ENCODE measurements at places on chromosomes 12 and 14.

GRCh38 chr12:22481547-22482104 lies 62.7 kb downstream of the C2CD5 start:
- H3K36me3 ChIP-seq = peaks cover 15% of the 10 kb centered on the region
- no peaks in the 10 kb centered on the region for H3K4me1 ChIP-seq
- DNase-seq = no peak
- H3K4me3 ChIP-seq = no peak overlapping the region
- no peak overlapping the region for H3K27ac ChIP-seq
- no peaks in the 10 kb centered on the region for H3K27me3 ChIP-seq

DNA sequence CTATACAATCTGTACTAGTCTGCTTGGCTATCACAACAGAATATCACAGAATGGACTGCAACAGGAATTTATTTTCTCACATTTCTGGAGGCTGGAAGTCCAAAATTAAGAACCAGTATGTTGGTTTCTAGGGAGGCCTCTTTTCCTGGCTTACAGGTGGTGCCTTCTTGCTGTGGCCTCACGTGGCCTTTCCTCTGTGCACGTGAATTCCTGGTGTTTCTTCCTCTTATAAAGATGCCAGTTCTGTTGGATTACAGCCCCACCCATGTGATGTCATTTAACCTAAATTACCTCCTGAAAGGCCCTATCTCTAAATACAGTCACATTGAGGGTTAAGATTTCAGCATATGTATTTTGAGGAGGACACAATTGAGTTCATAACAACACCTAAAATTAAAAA lies 32.1 kb upstream of the C2CD5 start:
- H3K36me3 ChIP-seq = no peaks in the 10 kb centered on the region
- no peak overlapping the region for H3K4me3 ChIP-seq
- H3K27me3 ChIP-seq = no peaks in the 10 kb centered on the region
- no peaks in the 10 kb centered on the region for H3K4me1 ChIP-seq
- no peak for DNase-seq

GRCh38 chr14:98822917-98823316 lies 449.1 kb downstream of the BCL11B start:
- peaks cover 4% of the 10 kb centered on the region for H3K27me3 ChIP-seq
- H3K4me1 ChIP-seq = no peaks in the 10 kb centered on the region
- no peak for DNase-seq
- no peak overlapping the region for H3K27ac ChIP-seq
- H3K4me3 ChIP-seq = no peak overlapping the region

GRCh38 chr14:70027785-70028428 lies 148.7 kb downstream of the SMOC1 start:
- no peaks in the 10 kb centered on the region for H3K4me1 ChIP-seq
- no peaks in the 10 kb centered on the region for H3K27me3 ChIP-seq
- no peak overlapping the region for H3K27ac ChIP-seq
- no peaks in the 10 kb centered on the region for H3K36me3 ChIP-seq
- H3K4me3 ChIP-seq = no peak overlapping the region

DNA sequence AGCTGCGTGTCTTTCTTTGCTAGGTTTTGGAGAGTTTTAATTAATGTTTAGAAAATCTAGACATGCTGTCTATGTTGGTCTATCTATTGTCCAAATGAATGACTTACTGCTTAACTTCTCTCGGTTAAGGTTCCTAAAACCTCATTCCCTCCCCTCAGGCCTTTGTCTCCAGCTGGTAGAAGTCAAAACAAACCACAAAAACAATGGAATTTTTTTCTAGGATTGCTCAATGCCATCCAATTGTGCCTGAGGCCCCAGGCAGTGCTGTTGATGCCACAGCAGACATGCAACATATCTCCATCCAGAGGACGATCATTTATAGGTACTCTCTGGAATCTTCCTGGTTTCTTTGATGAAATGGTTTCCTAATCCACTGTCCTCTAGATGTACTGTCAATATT lies 448.2 kb upstream of the TBX3 start:
- no peaks in the 10 kb centered on the region for H3K36me3 ChIP-seq
- peaks cover 14% of the 10 kb centered on the region for H3K4me1 ChIP-seq
- no peak overlapping the region for H3K4me3 ChIP-seq
- no peak overlapping the region for H3K27ac ChIP-seq

DNA sequence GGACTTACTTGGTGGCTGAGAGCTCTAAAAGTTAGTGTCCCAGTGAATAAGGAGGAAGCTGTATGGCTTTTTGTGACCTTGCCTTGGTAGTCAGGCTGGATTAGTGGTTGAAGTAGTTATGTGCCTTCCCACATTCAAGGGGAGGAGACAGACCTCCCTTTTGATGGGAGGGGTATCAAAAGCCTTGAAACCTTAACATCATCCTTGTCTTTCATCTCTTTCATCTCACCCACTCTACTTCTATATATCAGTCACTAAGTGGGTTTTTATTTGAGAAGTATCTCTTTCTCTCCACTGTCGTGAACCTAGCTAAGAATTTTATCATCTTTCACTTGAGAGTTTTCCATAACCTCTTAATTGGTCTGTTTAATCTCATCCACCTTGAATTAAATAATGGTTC lies 15.7 kb downstream of the NUBPL start:
- no peaks in the 10 kb centered on the region for H3K27me3 ChIP-seq
- DNase-seq = no peak
- no peak overlapping the region for H3K4me3 ChIP-seq
- no peaks in the 10 kb centered on the region for H3K36me3 ChIP-seq
- peaks cover 8% of the 10 kb centered on the region for H3K4me1 ChIP-seq

DNA sequence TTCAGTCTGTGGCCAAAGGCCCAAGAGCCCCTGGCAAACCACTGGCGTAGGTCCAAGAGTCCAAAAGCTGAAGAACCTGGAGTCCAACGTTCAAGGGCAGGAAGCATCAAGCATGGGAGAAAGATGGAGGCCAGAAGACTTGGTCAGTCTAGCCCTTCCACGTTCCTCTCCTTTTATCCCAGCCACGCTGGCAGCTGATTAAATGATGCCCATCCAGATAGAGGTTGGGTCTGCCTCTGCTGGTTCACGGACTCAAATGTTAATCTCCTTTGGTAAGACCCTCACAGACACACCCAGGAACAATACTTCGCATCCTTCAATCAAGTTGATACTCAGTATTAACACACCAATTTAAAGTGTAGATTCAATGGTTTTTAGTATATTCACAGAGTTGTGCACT lies 21.1 kb upstream of the OS9 start:
- no peak overlapping the region for H3K4me3 ChIP-seq
- H3K4me1 ChIP-seq = no peaks in the 10 kb centered on the region
- H3K27ac ChIP-seq = no peak overlapping the region
- H3K36me3 ChIP-seq = no peaks in the 10 kb centered on the region

DNA sequence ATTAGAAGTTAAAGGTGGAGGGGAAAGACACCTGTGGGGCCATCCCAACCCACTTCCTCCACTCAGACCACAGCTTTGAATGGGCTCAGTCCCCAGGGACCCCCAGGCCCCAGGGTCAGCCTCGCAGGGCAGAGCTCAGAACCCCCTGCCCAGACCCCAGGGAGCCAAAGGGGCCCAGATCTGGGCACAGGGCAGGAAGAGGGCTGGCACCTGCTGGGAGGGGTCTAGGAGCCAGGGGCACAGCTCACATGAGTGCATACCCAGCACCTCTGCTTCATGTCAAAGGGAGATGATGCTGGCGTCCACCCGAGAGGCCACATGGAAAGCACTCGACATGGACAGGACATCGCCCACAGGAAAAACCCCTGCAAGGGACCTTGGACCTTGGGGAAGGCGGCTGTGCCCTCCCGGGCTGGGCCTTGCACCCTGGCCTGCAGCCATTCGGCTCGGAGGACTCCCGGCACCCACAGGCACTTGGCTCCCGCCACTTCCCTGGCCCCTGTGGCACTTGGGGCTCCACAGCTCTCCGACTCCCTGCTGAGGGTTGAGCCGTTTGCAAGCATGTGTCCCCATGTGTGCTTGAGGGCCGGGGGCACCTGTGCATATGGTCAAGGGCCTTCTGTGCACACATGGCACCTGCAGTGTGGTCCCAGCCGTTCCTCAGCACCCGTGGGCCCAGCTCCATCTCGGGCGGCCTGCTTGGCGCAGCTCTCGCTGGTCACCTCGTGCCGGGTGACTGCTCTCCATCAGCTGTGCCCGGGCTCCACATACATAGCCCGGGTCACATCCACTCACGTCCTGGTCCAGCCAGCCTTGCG lies 7.8 kb upstream of the AMN start:
- no peak for DNase-seq
- H3K4me3 ChIP-seq = no peak overlapping the region
- peaks cover 2% of the 10 kb centered on the region for H3K27me3 ChIP-seq
- no peak overlapping the region for H3K27ac ChIP-seq
- H3K4me1 ChIP-seq = no peaks in the 10 kb centered on the region
- H3K36me3 ChIP-seq = peaks cover 9% of the 10 kb centered on the region

GRCh38 chr12:5656836-5657235 lies 224.9 kb downstream of the NTF3 start:
- no peaks in the 10 kb centered on the region for H3K36me3 ChIP-seq
- no peak overlapping the region for H3K4me3 ChIP-seq
- DNase-seq = no peak

DNA sequence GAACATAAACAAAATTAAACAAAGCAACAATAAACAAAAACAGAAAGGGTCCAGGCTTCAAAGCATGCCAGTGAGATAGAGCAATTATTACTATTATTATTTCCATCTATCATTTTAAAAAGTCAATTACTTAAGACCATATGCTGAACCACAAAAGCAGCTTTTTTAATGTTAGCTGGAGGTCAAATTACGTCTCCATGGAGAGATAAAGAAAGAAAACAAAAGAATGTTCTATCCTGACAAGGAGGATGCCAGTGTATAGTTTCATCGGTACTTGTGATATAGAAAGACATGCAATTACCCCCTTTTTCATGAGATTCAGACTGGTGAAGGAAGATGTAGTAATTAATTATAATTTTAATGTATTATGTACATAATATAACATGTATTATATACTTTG lies 81.6 kb upstream of the DCN start:
- H3K36me3 ChIP-seq = no peaks in the 10 kb centered on the region
- DNase-seq = no peak

GRCh38 chr12:69055280-69055679 lies 122.3 kb upstream of the CPM start:
- no peak for DNase-seq
- H3K4me1 ChIP-seq = no peaks in the 10 kb centered on the region
- H3K27ac ChIP-seq = no peak overlapping the region
- no peak overlapping the region for H3K4me3 ChIP-seq
- no peaks in the 10 kb centered on the region for H3K36me3 ChIP-seq
